ENCODE measurements at places on chromosomes 16 and 17.

GRCh38 chr17:49590874-49591273 lies 15.2 kb downstream of the NXPH3 start:
- DNase-seq: no peak

DNA sequence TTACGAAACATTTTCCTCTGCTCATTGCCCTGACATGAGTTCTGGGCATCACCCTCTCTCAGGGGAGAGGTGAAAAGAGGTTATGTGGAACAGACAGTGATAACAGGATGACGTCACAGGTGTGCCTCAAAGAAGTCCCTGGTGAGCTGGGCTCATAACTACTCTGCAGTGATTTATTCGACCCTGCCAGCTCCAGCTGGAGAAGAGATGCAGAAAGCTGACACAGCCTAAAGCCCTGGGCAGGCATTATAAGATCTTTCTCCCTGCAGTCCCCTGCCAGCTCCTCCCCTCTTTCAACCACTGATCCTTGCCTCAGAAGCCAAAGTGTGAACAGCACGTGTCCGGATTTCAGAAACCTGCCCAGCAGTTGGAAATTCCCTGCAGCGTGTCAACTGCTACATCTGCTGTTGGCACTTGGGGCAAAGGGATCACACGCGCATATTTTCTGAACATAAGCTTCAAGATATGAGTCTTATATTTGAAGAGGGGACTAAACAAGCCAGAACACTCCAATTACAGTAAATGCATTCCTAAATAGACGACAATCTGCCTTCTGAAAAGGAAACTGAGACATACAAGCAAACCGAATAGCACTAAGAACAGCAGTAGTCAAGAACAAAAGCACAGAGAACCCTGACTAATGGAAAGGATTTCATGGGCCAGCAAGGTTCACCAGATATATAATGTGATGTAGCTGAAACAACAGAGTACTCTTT lies 80.5 kb downstream of the SMG6 start:
- DNase-seq: peak; percentile 72

- no peak for DNase-seq
These were observed 188.0 kb upstream of the TNRC6C start for GRCh38 chr17:77770331-77771105.

- DNase-seq: peak; percentile 51
These were observed 20.8 kb downstream of the NPRL3 start for GRCh38 chr16:117379-118365.

GRCh38 chr17:21537302-21537701 lies 155.0 kb upstream of the KCNJ18 start:
- DNase-seq: no peak

- DNase-seq: peak; percentile 81
These were observed 5.9 kb downstream of the RNF43 start for GRCh38 chr17:58411408-58411894.

GRCh38 chr16:21645261-21645721 lies 7.1 kb downstream of the IGSF6 start:
- no peak for DNase-seq
